Activated CD8-positive, alpha-beta memory T cell treated with anti-CD3 and anti-CD28 coated beads for 4 hours (primary cell): ENCODE measurements at places on chromosomes 12 and 14.

DNA sequence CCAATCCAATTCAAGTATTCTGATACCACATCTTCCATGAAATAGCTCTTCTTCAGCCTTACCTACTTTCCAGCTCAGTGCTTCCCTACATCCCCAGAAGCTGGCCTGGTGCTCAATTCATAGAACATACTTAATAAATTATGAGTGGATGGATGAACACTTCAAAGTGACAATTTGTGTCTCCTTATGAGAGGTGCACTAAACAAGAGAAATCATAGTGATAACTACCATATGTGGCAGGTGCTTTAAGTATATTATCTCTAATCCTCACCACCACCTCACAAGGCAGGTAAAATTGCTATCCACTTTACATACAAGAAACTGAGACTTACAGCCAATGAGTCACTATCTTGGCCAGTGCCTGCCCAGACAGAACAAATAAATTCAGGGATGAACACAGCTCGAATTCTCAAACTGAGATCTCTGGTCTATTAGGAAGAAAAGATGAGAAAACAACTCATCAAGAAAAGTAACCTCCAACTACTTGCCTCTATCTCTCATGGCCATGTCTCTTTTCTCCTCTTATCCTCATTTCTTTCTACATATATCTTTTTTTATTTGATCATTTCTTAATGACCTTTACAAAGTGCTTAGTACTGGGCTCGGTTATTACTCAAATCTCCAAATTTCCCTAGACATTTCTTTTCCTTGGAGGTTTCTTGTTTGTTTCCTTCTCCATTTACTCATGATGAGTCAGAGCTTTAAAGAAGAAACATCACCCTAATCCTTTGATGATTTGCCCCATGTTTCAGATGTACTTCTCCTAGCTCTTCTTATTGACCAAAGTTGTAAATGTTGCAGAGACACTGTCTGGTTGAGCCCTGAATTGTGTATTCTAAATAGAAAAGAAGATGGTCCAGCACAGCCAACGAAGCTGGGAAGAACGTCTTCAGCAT, 161.5 kb downstream of the RPS29 start:
- no peak for DNase-seq

- DNase-seq: no peak
These were observed 44.5 kb downstream of the WDR89 start for GRCh38 chr14:63596998-63597658.

- no peak for DNase-seq
These were observed 359.3 kb downstream of the BCL11B start for GRCh38 chr14:98912655-98913054.

DNA sequence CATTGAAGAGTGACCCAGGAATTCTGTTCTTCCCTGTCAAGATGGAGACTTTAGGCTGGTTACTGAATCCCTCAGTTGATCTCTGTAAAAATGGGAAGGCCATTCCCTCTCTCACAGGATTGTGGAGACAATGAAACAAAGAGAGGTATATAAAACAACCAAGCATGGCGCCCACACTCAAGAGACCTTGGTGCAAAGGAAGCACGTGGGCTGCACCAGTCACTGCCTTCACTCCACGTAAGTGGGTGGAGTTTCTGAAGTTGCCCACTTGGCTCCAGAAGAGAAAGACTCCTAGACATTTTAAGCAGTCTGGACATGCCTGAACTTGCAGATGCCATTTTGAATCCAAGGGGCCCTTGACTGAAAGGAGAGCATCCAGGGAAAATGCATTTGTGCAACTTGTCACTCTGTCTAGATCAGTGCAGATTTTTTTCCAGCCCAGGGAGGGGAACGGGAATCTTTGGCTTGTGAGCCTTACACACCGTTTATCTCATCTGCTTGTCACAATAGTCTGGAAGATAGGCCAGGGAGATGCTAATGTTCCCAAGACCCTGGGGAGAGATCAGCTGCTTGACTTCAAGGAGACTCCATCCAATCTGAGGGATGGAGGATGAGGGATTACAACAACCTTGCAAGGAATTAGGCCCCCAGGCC, 96.9 kb upstream of the TBX3 start:
- DNase-seq: no peak

DNA sequence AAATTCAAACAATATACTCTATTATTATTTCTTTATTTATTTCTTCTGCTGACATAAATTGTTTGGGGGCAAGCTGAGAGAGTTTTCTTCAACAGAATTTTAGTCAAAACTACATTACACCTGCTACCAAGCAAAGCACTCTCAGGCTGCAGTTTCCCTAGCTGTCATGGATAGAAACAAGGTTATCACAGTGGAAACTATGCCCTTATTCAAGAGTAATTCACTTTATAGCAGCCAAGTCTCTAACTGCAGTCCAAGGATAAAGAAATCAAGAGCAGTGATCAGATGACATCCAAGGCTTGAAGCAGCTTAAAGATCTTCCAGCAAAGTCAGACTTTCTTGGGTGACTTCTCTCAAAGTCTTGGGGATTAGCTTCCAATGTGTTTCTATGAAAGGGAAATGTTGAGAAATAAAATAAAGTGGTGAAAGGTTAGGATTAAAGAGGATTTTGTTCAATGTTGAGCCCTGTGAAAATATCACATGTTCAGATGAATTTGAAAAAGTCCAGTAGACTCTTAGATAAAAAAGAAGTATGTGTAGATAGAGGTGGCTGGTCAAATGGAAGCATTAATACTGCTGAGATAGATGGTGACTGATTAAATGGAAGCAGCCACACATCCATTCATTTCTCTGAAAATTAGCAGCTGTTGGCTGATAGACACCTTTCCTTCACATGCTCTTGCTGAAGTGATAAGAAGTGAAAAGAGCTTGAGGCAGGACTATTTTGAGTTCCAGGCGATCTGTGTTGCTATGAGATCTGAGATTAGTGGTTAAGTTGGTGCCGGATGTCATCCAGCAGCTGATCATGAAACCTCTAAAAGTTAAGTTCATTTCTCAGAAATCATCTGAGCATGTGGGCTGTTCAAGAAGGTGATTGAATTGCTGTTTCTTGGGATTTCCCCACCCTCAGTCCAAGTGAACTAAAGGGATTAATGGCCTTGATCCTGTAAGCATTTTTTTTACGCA, 257.8 kb upstream of the BTG1 start:
- peak; percentile 60 for DNase-seq

DNA sequence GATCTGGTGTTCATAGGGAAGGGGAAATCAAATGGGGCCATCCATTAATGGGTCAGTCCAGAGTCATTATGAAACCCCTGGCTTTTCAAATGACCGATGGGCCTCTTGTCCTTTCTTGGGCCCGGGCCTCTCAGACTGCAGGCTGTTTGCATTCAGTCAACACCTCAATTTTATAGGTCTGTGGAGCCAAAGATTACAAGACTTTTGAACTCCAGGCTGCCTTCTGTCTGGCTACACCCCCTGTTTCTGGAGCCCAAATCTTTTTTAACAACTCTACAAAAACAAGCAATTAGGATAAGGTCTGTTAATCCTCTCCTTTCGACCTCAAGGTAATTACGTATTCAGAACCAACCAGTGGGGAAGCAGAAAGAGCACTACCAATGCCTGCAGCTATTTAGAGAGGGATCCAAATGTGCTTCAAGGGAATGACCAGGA, 35.6 kb downstream of the DUSP6 start:
- DNase-seq: no peak

GRCh38 chr12:27530157-27530922, 6.3 kb downstream of the PPFIBP1 start:
- no peak for DNase-seq

- no peak for DNase-seq
These were observed 13.0 kb downstream of the TBX5 start for GRCh38 chr12:114392909-114393308.

DNA sequence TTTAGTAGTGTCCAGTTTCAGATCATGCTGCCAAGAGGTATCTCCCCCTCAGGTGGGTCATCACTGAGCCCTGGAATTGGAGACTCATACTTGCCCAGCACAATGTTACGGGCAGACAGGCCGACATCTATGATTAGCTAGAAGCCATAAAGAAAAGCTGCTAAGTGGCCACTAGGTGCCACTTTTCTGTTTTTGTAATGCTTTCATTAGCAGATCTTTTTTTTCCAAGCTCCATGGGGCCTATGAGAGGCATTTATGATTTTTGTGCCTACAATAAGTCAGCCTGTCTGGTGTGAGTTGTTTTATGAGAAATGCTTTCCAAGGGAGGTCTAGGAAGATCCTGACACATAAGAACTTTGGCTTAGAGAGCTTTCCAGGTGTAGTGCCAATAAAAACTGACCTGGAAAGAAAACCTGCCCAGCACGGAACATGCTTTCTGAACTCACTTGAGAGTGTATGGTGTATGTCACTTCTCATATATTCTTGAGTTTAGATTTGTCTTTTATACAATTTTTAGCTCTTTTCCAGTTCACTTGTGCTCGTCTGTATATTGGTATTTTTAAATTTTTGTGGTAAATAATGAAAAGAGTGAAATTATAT, 21.8 kb upstream of the SMCO2 start:
- DNase-seq: no peak

DNA sequence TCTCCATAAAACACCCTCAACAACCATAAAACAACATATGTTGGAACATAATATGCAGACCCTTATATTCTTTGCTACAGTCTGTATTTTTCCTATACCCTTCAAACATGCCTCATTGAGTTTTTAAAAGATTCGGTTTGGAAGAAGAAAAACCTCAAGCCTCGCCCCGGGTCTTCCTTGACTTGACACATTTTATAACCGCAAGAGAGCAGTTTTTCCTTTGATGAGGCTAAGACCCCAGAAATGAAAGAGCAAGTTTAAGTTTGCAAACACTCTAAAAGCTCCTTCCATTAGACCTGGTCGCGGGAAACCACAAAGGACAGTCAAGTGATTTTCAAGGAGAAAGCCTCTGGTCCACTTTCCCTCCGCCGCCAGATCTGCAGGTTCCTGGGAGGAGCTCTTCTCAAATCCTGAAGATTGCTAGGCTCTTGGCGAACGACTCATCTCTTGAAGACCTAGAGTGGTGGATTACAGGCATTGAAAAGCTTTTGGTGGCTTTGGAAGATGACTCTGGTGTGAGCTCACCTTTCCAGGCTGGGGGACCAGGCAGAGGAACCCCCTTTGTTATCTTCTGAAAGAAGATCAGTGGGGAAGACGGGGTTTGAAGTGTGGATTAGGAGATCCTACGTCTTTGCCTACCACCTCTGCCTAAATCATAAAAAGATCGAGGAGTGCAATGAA, at the start of gene ASCL4:
Gene ASCL4, plus strand, starts transcription at position 356 of the 681 bp plus-strand sequence. CDS start 515 bp downstream, outside the sequence.
- DNase-seq: no peak

GRCh38 chr12:121582583-121583333, 1.9 kb upstream of the KDM2B start:
- no peak for DNase-seq

- DNase-seq: no peak
These were observed 36.0 kb upstream of the CLEC14A start for GRCh38 chr14:38291681-38292467.

- no peak for DNase-seq
These were observed 20.5 kb downstream of the RAP1B start for GRCh38 chr12:68631227-68631626.

DNA sequence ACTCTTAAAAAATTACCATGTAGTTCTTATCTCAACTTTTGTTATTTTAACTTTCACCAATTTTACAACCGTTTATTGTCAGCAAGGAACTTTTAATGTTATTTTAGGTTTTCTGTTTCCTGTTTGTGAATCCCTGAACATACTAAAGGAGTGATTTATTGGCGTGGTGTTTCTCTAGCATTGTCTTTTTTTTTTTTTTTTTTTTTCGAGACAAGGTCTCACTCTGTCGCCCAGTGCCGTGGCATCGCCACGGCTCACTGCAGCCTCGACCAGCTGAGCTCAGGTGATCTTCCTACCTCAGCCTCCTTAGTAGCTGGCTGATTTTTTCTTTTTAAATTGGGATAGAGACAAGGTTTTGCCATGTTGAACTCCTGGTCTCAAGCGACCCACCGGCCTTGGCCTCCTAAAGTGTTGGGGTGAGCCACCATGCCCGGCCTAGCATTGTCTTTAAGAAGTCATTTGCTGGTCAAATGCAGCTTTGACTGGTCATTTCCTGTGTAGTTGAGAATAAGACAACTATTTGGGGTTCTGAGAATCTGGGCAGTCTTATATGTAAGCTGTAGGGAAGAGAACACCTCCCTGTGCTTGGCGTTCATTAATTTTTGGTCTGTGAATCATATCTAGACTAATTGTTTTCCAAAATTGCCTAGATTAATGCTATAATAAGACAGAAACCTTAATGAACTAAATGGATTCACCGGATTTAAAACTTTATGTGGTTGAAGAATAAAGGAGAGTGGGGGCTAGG, 2.1 kb downstream of the WASHC4 start:
- DNase-seq: no peak

DNA sequence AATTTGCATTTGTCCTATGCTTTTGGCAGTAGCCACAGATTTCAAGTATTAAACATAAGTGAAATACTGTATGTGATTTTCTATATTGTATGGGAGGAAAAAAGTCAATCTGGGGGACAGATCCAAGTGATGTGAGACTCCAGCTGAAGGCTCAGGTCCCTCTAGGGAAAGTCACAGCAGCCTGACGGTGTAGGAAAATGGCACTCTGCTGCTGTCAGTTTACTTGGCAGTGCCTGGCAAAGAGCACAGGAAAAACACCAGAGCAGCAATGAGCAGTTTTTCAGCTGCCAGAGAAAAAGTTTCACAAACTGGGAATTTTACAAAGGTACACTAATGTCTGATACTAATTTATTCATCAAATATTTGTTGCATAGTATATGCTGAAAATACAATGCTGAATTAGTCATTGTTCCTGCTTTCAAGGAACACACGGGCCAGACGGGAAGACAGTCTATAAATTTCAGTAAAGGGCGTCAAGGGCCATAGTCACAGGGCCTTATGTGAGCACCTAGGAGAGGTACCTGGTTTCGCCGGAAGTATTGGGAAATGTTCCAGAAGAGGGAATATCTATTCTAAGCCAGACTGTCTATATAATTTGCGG, 66.2 kb upstream of the SLC38A2 start:
- no peak for DNase-seq

DNA sequence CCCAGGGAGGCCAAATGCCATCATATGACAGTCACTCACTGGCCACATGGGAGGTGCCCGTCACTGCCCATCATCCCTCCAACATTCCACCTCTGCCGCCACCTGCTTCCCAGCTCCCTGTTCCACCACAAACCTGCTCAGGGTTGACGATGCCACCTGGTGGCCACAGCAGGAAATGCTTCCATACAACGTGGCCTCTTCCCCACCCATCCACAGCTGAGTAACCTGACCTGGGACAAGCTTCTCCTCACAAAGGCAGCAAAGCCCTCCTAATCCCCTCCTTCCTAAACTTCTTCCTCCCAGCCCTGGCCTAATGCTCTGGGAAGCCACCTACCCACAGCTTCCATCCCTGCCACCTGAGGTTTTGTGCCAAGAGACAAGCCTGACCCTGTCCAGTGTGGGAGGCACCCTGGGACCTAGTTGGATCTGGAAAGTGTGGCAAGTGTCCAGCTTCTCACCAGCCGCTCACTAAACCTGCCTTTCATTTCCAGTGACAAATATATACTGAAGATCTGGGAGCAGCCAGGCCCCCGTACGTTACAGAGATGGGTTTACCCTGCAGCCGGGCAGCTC, 4.3 kb downstream of the DEGS2 start:
- DNase-seq: no peak

GRCh38 chr12:68620519-68621471, 10.1 kb downstream of the RAP1B start:
- DNase-seq: no peak
